ENCODE measurements at places on chromosomes 1 and 21. TPM values are rescaled to one million over a fixed set of nuclear protein-coding genes. Genes with fewer than 3 reads are reported as not detected.
A peak's percentile ranks its signal among the peaks of the same experiment; 100 is the strongest.

- no peak for DNase-seq
These were observed 1.4 kb downstream of the RNF11 start for GRCh38 chr1:51237351-51238033.

DNA sequence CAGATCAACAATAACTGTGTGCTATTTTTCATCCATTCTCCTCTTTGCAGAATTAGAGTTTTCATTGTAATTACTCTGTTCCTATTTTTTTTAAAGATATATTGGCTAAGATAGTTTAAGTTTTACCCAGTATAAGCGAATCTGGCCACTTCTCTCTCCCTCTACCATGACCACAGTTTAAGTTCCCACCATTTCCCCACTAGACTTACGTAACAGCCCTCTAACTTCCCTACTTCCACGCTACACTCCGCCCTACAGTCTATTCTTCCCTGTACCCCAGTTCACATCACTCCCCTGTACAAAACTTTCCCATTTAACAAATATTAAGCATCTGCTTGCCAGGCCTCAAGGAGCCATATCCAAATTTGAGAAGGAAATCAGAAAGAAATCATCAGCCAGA is 16.5 kb downstream of the CTSK start:
- no peak for DNase-seq

- no peak for DNase-seq
These were observed 23.2 kb downstream of the ATP8B2 start for GRCh38 chr1:154348429-154349076.

- no peak for DNase-seq
These were observed 326.7 kb upstream of the CAMK1G start for GRCh38 chr1:209256766-209257350.

GRCh38 chr1:168135116-168135920 is 1.4 kb downstream of the GPR161 start:
- no peak for DNase-seq

DNA sequence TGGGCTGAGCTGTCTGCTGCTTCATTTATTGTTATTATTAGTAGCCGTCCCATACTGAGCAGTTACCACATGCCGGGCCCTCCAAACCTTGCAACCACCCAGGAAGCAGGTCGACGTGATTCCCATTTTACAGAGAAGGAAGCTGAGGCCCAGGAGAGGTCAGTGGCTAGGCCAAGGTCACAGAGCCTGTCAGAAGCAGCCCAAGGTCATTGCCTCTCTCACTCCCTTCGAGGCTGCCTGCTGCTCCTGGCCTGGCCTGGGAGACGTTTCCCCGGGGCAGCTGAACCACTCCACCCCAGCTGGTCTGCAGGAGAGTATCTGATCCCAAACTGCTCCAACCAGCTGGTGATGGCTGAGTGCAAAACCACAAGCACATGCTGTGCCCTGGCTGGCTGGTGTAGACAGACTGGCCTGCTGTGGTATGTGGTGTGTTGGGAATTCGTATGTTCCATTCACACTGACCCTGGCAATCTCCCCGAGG is 6.5 kb downstream of the PADI4 start:
- no peak for DNase-seq

GRCh38 chr21:14526836-14527695 is 19.0 kb downstream of the SAMSN1 start:
- no peak for DNase-seq

DNA sequence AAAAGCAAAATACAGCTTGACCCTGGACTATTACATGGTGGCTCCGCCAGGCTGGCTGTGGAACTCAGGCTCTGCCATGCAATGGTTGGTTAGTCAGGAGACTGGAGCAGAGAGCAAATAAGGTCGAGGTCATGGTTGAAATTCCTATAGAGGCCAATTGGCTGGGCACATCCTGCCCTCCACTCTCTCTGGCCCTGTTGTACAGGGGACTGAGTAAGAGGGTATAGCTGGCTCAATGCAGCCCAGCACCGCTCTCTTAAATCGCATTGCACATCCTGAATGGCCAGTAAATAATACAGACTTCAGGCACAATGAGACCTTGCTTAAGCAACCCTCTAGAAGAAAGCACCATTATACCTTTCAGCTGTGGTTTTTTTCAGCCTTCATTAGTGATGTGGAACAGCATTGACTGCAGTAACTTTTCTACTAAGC is 59.3 kb upstream of the PPP2R5A start:
- DNase-seq, result no peak

- no peak for DNase-seq
These were observed 14.3 kb upstream of the KCNA10 start for GRCh38 chr1:110533230-110533629.

DNA sequence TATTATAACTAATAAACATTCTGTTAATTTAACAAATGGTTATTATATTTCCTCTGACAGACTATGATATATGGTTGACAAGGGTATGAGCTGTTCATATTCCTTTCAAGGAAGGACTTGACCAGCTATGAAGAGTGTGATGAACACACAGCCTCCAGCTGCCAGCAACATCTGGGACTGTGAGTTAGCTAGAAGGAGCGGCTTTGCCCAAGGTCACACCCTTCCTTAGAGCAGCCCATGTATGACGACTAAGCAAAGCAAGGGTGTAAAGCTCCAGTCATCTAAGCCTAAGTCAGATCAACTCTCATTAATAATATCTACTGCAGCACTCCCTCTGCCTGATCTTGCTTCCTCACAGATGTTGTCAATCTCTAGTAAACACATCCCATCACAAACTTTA is 355.4 kb downstream of the PLPP3 start:
- no peak for DNase-seq

DNA sequence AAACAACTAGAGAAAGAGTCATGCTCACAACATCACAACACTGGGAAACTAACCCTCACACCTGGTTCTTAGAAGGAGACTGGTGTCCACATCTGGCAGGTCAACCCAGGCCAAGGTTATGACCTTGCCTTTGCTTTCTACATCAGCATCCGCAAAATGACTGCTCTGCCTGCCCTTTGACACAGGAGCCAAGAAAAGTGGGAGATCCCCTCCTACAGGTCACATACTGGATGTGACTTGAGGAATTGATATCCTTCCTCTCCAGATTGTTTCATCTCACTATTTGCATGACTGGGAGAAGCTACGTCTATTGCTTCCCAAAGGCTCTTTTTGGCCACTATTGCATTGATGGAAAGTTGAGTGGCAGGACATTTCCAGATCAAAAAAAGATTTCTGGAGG is 115.5 kb downstream of the MIS18A start:
- DNase-seq, result no peak

DNA sequence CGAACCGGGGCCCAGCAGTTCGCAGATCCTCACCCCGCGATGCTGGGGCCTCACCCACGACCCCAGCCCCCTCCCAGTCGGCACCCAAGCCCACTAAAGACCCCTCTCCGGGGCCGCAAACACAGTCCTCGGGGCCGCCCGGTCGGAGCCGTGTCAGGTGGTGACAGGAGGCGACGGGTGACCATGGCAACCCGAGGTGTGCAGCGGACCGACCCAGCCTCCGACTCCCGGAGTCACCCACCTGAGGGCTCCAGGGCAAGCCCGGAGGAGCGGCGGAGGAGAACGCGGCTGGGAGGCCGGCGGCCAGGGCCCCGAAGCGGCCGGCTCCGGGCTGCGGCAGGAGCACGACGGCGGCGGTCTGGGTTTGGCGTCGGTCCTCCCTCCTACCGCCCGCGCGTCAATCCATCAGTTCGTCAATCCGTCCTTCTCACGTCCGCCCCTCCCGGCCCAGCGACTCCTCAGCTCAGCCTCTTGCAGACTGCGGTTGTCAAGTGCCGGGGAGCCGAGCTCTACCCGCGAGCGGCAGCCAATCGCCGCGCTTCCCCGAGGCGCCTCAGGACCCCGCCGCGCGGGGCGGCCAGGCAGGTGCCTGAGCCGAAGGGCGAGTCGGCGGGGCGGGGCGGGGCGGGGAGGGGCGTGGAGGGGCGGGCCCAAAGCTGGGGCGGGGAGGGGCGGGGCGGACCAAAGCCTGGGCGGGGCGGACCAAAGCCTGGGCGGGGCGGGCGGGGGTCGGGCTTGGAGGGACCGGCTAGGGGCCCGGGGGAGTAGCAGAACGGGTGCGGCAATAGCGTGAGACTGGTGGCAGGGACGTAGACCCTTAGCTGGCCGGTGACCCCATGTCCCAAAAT is at the start of gene WDR47:
Gene WDR47, minus strand, starts transcription at position 482 of the 848 bp plus-strand sequence. CDS start 18,590 bp downstream, outside the sequence.
- peak; percentile 97 for DNase-seq

DNA sequence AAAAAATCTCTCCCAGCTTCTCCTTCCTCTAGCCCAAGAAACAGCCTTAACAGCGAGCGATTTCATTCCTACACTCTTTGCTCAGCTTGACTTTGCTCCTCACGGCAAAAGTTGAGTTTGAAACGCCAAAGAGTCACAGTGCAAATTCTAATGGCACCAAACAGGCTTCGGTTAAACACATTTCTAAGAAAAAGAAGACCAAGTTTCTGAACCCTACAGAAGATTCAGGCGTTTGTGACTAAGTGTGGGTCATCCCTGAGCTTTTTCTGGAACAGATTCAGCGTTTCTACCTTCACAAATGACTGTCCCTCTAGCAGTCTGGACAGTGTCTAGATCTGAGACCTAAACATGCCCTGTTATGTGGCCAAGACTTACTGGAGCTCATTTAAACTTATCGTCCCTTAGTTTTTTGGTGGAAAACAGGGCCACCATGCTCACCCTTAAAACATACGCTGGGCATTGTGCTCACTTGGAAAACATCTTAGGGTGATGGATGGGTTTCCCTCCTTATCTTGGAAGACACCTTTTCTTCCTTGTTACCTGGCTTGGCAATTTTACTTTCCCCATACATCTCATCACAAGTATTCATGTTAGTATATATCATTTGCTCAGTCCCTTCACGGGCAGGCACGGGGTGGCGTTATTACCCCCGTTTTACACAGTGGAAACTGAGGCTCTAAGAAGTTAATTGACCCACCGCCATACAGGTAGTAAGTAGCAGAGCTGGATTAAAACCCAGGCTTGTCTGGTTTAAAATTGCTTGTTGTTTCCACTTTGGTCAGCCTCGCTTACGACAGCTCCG is 1.0 kb downstream of the C1orf198 start:
- no peak for DNase-seq

DNA sequence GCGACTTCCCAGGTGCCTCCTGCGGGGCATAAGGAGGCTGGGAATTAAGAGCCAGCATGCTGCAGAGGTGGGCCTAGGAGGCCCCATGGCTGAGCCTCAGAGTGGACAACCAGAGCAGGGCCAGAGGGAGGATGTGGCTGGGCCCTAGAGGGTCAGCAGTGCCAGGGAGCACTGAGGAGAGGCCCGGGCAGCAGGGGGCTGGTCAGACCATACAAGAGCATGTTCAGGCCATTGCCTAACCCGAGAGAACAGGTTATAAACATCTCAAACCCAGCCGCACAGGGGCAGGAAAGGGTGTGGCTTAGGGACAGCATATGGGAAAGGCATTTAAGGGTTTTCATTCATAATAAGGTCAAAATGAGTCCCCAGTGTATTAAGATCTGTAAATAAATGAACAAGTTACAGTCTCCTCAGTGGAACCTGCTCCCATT is 51.1 kb downstream of the IER5 start:
- no peak for DNase-seq

DNA sequence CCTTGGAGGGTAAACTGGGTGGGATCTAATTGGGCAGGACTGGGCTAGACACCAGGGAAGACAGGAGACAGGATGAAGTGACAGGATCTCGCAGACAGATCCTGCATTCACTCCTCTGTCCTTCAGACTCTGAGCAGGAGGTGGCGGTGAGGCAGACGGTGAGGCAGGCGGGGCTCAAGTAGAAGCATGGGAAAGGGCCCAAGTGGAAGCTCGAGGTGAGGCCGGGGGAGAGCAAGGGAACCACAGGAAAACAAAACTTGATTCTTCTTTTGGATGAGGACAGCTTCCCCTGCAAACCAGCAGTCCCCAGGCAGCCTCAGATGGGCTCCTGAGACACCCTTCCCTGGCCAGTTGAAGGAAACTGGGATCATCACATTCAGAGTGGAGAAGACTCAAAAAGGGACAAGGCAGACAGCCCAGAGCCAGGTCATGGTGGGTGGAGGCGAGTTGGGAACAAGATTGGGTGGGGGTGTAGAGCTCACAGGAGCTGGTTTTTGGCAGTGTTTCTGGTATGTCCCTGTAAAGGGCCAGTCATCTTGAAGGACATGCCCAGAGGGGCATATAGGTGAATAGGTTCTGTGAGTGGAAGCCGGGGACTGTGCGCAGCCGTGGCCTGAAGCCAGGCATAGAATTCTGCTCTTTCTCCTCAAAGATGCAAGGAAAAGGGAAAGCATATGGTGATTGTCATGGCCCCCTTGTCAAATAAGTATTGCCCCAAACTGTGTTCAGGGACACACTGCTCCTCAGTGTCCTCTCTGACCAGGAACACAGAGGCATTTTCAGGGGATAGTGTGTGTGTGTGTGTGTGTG is 18.0 kb downstream of the INKA2 start:
- no peak for DNase-seq

GRCh38 chr1:9281908-9282695 is 10.6 kb upstream of the SPSB1 start:
- DNase-seq, result no peak

GRCh38 chr1:230868736-230869385 is 540 bp upstream of the C1orf198 start:
- peak; percentile 64 for DNase-seq

DNA sequence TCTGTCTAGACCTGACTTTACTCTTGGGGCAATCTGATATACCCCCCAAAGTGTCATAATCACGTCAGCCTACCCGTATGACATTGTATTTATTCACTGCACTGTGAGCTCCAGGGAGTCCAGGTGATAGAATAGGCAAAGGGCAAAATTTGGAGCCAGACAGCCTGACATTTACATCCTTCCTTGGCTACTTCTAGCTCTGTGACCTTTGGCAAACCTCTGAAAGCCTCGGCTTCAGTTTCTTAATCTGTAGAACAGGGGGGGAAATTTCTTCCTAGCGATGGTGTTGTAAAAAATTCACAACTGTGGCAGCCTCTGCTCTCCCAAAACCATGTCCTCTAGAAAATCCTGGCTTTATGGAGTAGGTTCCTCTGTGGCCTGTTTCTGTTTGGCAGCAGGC is 240.9 kb downstream of the KIF26B start:
- DNase-seq, result no peak

GRCh38 chr1:202619505-202619904 is 90.7 kb downstream of the SYT2 start:
- DNase-seq, result no peak

Gene KCNJ6
- under 0.01 TPM for total RNA-seq

Gene FBXO2
- 0.27 TPM for total RNA-seq

Gene OR2T35
- total RNA-seq, result not detected

Gene TOMM40L
- total RNA-seq, result 21.5 TPM

Gene ZBED6
- 18.3 TPM for total RNA-seq

Gene CYP4A22
- under 0.01 TPM for total RNA-seq

Gene F13B
- total RNA-seq, result not detected

Gene RGS2
- 13.2 TPM for total RNA-seq
